ENCODE measurements at places on chromosomes 1 and 21.

- DNase-seq, result no peak
These were observed 11.9 kb downstream of the HECTD3 start for GRCh38 chr1:44999232-44999631.

GRCh38 chr1:108141621-108142020 is 58.5 kb downstream of the SLC25A24 start:
- DNase-seq, result no peak

DNA sequence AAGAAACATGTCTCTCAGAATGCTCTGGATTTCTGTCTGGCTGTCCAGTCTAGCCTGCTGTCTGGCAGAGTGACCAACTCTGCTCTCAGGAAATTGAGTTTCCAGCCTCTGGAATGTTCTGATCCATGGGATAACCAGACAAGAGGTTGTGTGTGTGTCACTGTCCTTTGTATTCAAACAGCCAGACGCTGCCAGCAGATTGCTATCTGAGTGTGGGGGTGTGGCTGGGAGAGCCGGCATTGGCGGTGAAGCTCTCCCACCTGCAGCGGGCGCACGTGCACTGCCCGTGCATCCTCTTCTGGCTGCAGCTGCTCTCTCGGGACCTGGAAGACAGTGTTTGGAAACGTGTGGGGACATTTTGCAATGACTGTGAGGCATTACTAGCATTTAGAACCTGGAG is 26.1 kb downstream of the PKP1 start:
- DNase-seq, result no peak

- DNase-seq, result no peak
These were observed 8.1 kb upstream of the TMEM183A start for GRCh38 chr1:202998836-202999750.

All from activated B cell treated with CpG ODN at 0.5 μM for 24 hours (primary cell).